Stimulated activated CD4-positive, alpha-beta T cell treated with anti-CD3 and anti-CD28 coated beads, Interleukin-12 subunit alpha, Interleukin-12 subunit beta, amount 100 ng/mL, for 24 hours (primary cell): ENCODE measurements at places on chromosomes 1 and 21.

- DNase-seq = no peak
Measured at GRCh38 chr1:153921803-153922075, 1.0 kb downstream of the GATAD2B start.

- DNase-seq = no peak
Measured at GRCh38 chr1:56627019-56627635, 18.0 kb upstream of the PRKAA2 start.

DNA sequence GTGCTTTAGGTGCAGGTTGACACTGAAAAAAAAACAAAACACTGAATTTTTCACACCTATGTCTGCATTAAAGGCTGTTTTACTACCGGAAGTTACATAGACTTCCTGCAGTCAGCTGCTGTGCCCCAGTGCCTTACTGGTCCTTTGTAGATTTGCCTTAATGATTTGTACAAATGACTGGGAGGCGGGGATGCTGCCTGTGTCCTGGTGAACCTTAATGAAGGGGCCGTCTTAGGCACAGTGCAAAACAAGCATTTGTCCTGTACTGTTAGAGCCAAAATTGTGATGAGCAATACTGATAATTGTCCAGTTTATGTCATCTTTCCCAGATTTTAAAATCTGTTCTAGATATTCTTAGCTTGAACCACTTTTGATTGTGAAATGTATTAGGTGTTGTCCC is 90.9 kb upstream of the PGD start:
- DNase-seq = no peak

DNA sequence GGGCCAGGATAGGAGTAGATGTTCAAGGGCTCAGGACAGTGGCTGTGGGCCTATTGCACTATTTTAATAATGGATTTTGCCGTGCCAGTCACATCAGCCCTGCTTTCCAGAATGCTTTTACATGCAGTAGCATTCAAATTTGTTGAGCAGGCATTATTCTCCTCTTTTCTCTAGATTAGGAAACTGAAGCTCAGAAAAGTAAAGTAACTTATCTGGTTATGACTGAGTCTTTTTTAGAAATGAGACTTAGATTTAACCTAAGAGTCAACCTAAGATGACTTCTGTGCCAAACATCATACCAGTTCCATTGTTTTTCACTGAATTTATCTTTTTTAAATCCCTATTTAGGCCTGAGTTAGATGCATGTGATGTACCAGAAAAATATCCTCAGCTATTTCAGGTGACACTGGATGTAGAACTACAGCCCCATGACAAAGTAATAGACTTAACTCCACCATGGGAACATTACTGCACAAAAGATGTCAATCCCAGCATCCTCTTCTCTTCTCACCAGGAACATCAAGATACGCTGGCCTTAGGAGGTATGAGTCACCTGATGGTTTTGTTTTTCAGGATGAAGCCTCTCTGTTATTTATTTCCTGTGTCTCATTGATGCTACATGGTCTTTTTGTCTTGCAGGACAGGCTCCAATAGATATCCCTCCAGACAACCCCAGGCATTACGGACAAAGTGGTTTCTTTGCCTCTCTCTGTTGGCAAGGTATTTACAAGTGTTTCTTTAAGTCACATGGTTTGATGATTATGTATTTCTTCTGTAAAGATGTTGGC is 31.4 kb upstream of the LEPR start:
- no peak for DNase-seq

DNA sequence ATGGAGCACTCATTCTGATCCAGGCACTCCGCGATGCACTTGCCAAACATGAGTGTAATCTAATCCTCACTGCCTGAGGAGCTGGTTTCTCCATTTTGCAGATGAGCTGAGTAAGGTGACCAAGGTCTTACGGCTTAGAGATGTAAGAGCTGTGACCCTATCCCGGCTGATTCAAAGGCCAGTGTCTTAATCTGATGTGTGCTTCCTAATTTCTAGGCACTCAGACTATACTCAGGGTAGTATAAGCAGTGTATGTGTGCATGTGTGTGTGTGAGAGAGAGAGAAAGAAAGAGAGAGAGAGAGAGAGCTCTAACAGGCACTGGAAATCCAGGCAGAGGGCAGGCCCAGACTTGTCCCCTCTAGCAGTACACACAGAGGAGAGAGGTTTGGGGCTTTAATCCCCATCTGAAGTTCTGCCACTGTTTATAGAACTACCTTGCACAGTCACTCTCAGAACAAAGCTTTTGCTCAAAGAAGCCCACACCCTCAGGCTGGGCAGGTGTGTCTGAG is 188.2 kb downstream of the ZBTB18 start:
- no peak for DNase-seq

- DNase-seq = no peak
Measured at GRCh38 chr1:243217349-243217748, 37.7 kb downstream of the CEP170 start.

DNA sequence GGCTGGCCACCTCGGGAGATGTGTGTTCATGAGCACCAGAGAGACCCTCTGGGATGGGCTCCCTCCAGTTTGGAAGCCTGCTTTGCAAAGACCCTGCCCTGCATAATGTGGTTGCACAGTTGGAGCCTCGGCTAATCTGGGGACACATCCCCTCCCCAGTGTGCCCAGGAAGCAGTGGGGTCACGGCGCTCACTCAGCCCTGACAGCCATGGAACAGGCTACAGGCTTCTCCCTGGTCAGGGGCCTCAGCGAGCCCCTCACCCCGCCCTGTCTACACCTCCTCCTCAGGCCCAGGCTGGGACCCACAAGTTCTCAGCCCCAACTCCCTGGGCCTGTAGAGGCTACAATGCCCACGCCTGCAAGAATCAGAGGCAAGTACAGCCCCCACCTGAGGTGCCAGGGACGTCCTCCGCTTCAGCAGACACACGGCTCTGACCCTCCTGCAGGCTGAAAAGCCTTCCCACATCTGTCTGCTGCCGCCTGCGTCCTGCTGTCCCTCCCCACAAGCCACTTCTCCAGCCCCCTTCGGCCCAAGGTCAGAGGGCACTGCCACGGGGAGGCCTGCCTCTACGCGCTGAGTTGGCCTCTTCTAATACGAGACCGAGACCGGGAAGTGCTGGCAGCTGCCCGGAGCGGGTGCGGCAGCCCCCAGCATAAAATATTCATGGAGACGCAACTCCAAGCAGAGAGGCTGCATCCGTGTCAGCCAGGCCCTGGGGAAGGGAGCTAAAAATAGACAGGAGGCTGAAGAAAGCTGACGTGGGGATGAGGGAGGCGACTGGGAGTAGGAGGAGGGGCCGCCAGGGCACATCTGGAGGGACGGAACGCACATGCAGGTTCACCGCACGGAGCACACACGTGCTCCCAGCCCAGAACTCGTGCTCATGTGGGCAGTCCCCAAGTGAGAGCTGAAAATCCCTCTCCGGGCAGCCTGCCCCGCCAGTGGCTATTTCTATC is 15.2 kb upstream of the GPR153 start:
- DNase-seq = no peak

- no peak for DNase-seq
Measured at GRCh38 chr1:155051342-155051776, 243 bp downstream of the ADAM15 start.

DNA sequence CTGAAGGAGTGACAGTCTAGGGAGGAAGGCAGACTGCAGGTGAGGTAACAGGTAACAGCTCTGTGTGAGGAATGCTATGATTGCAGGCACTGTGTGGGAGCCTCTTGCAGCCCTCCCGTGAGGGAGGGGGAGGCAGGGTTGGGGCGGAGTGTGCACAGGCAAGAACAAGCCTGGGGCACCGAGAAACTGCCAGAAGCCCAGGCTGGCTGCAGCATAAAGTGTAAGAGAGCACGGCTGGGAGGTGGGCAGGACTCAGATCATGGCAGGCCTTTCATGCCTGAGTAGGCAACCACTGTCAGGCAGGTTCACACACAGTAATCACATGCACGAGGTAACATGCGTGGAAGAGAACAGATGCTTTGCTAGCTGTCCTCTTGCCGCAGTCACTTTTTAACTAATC is 11.3 kb upstream of the RHEX start:
- no peak for DNase-seq

DNA sequence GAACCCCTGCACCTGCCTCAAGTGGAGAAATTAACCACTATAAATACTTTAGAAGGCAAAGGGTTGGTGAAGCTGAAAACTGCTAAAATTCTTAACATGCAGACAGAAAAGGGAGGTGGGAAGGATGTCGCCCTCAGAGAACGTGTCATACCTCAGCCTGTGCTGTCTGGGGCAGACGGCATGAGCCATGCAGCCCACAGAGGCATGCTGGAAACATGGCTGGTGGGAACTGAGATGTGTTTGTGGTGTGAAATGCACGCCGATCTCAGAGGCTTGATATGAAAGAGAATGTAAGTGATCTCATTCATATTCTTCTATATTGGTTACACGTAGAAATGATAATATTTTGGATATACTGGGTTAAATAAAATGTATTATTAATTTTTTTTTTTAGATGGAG is 16.3 kb downstream of the AGPAT3 start:
- peak; percentile 8 for DNase-seq

DNA sequence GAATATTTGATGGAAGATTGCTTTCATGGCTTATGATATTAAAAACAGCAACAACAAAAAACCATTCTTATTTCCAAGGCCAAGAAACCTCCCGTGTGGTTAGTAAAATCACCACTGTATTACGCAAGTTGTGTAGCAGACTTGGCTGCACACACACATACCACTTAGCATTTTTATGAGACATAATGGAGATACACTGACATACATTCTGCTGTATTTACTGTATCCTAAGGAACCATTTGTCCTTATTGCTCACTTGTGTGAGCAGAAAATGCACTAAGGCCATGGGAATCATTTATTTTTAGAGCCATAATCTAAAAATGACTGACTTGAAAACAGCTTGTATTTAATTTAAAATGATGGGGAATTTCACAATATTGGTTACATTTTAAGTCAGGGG is 584 bp upstream of the C1orf141 start:
- no peak for DNase-seq

DNA sequence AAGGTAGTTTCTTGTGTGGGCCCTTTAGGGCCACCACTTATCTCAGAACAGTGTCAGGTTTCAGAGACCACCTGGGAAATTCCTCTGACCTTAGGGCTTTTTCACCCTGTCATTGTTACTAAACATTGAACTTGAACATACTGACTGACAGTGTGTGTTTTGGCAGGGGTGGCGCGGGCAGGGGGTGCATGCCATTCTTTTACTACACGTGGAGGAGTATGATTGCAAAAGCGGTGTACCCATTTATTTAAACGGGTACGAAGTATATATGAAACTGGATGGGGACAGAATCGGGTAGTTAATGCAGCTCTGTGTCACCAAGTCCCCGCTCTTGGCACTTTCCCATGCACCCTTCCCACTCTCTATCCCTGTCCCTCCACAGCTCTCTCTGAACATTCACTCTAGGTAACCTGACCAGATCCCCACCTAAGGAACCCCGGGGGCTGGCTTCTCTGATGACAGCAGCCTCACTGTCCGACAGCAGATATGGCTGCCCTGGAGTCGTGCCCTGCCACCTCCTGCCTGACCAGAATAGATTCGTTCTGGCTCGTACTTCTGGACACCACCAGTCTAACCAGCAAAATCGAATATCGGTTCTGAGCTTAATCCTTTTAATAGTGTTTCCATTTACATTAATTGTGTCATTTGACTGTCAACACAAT is 51.3 kb downstream of the NFASC start:
- no peak for DNase-seq

DNA sequence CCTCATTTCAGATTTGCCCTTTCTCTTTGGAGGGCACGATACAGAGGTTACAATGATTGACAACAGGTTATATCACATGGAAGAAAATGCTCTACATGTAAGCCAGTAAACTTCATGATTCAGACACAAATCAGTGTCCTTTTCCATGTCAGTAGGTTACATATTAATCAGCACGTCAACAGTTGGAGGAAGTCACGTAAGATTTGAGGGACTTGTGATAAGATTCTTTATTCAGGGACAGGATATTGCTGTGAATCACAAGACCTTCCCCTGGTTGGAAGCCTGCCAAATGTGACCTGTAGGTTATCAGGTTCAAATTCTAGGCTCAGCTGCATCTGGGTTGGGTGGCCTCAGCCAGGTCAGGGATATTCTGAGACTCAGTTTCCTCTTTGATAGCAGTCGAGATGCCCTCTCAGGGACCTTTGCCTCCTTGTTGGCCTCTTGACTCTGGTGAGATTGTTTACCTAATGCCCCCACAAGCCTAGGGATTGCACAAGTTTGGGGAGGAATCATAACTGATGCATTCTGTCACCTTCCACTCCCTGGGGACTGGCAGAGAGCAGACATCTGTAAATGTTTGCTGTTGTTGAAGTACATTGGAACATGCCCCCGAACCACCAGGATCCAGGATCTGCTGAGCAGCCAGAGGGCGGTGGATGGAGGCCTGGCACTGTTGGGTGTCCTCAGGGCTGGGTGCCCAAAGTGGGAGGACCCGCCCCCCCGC is 31.9 kb downstream of the SERINC2 start:
- DNase-seq = no peak

- no peak for DNase-seq
Measured at GRCh38 chr1:93623436-93623835, 58.2 kb downstream of the BCAR3 start.

DNA sequence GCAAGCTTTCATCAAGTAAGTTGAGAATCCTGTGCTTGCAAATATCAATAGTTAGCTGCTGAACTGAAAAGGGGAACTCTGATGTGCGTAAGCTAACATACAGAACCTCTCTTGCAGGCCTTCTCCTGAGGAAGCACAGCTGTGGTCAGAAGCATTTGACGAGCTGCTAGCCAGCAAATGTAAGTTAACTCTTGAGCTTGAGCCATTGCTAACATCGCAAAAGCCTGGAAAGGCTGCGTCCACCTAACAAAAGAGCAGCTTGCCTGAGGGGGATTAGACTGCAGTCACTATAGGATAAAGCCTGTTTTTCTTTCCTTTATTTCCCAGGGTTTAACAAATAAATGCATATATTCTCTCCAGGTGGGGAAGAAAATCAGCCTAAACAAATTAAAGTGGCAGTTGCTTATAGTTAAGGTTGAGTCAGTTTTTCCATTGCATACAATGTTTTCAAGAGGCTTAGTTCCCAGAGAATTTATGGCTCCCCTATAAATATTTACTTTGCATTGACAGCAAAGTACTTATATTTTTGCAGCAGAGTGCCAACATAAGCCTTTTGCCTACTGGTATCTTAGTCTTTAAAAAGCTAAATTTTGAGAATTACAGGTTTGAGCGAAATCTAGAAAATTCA is 1.5 kb downstream of the RGS2 start:
- DNase-seq = no peak

- DNase-seq = no peak
Measured at GRCh38 chr1:161226759-161227158, 899 bp downstream of the TOMM40L start.

GRCh38 chr21:41605178-41605933 is 97.4 kb upstream of the TMPRSS2 start:
- DNase-seq = no peak

- DNase-seq = no peak
Measured at GRCh38 chr1:913491-914130, 10.1 kb upstream of the SAMD11 start.

GRCh38 chr1:43904660-43905551 is 28.7 kb upstream of the ARTN start:
- DNase-seq = no peak

GRCh38 chr1:66704177-66704875 is 47.9 kb upstream of the DYNLT5 start:
- DNase-seq = no peak

- no peak for DNase-seq
Measured at GRCh38 chr1:191099696-191100095, 622.0 kb upstream of the BRINP3 start.
